Activated CD4-positive, alpha-beta T cell treated with anti-CD3 and anti-CD28 coated beads for 36 hours (primary cell): ENCODE measurements at places on chromosomes 3 and 15.

DNA sequence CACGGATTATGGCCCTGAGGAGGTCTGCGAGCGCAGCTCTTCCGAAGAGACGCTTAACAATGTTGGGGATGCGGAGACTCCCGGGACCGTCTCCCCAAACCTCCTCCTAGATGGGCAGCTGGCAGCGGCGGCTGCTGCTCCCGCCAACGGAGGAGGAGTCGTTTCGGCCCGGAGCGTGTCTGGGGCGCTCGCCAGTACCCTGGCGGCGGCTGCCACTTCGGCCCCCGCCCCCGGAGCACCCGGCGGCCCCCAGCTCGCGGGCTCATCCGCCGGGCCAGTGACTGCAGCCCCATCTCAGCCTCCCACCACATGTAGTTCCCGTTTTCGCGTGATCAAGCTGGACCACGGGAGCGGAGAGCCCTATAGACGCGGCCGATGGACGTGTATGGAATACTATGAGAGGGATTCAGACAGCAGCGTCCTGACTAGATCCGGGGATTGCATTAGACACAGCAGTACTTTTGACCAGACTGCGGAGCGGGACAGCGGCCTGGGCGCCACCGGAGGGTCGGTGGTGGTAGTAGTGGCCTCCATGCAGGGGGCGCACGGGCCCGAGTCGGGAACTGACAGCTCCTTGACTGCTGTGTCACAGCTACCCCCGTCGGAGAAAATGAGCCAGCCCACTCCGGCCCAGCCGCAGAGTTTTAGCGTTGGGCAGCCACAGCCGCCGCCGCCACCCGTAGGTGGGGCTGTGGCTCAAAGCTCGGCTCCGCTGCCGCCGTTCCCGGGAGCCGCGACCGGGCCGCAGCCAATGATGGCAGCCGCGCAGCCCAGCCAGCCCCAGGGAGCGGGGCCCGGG is 1.6 kb downstream of the TSC22D2 start:
- DNase-seq: peak; percentile 85

DNA sequence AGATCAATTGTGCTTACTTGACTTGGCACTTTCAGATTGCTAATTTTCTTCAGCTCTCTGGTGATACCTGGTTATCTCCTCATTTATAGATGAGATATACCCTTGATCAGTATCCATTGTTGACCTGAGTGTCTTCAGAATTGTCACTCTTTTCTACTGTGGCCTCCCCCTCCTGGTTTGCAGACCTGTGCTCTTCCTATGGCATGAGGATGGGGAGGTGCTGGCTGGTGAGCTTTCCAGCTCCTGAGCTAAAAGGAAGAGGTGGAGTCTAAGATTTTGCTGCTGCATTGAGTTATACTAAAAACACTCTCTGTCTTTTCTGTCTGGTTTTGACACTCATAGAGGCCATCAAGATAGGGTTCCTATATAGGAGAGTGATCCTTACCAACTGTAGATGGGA is 23.7 kb downstream of the UBE2Q2 start:
- DNase-seq: no peak

DNA sequence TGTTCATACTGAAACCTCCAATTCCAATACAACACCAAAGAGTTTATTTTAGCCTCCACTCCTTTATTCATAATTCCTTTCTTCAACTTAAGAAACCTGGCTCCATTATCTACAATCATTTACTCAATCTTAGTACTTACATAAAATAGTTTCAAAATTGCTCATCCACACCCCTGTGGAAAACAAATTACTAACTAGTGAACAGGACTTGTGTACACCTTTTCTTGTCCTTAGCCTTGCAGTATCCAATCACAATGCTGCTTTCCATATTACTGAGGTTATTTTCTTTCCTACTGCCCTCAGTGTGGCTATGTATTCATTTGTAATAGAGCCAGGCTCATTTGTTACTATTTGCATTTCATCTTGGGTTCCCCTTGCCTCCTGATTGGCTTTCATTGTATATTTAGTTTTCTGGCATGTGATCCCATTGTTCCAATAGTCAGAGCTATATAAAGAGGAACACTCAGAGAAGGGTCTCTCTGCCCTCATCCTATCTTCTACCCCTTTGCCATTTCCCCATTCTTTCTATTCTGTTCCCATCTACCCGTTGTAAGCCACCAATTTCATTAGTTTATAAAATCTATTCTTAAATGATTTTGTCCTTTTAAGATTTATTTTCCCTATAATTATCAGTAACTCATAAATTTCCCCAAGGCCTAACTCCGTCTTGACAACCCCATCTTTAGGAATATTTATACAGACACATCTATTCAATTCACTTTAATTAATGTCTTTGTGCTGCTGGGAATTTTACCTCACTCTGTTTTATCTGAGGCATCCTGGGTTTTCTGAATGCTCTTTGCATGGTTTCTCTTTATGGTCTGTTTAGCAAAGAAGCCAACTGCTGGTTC is 67.9 kb upstream of the RBP1 start:
- no peak for DNase-seq

GRCh38 chr15:55630858-55631257 is 42.7 kb upstream of the PYGO1 start:
- no peak for DNase-seq

DNA sequence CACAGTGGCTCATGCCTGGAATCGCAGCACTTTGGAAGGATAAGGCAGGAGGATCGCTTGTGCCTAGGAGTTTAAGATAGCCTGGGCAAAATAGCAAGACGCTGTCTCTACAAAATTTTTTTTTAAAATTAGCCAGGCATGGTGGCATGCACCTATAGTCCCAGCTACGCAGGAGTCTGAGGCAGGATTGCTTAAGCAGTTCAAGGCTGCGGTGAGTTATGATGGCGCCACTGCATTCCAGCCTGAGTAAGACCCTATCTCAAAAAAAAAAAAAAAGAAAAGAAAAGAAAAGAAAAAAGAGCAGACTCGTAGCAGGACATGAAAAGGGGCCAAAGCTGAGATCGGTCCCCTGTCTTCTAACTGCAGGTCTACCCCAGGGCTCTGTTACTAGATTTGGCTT is 18.9 kb downstream of the SRGAP3 start:
- DNase-seq: no peak

- DNase-seq: no peak
Observed at GRCh38 chr3:42514876-42515275, 12.4 kb downstream of the VIPR1 start.

DNA sequence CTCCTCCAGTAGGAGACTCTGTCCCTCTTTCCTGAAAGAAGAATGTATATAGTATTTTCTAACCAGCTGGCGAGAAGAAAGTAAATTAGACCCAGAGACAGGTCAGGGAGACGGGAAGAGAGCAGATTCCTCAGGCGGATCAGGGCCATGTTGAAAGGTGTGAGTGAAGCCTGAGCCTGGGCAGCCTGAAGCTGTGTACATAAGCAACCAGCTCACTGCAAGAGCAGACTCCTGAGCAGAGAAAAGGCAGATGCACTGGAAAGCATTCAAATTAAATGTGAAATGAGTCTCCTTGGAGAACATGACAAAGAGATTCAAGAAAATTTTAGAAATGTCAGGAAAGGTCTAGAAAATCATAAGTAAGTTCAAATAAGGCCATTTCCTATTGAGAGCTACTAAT is 165.8 kb downstream of the GOLIM4 start:
- DNase-seq: no peak

DNA sequence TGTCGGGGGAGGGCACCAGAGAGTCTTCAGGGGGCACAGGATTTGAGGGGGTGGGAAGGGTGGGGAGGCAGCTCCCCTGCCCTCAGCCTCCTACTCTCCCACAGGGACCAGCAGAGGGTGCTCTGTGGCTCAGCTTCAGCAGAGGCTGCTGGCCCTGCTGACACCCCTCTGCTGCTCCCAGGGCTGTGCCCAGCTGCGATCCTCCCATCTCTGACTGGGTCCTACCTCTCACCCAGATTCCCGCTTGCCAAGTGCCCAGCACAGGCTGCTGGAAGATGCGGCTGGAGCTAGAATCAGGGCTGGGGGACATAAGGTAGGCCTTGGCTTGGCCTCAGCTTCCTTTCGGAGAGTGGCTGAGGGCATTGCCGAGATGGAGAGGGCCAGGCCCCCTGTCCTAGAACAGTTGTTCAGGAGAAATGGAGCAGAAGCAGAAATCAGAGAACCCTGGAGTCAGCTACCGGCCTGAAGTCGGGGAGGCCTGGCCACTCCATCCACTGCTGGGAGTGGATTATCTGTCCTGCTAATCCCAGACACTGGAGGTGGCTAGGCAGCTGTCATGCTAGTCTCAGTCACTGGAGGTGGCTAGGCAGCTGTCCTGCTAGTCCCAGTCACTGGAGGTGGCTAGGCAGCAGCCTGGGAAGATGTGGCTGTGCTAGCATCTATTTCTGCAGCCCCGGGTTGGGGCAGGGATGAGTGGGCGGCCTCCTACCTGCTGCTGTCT is 3.9 kb downstream of the GRM2 start:
- DNase-seq: peak; percentile 36
